Omental fat pad (tissue), 4 donors: ENCODE measurements at places on chromosomes 16 and 17.
A peak's percentile ranks its signal among the peaks of the same experiment; 100 is the strongest.

GRCh38 chr17:7956228-7956965 lies 24.4 kb downstream of the CNTROB start:
- DNase-seq = no peak

GRCh38 chr16:19710191-19710908 lies 7.7 kb downstream of the KNOP1 start:
- no peak for DNase-seq

DNA sequence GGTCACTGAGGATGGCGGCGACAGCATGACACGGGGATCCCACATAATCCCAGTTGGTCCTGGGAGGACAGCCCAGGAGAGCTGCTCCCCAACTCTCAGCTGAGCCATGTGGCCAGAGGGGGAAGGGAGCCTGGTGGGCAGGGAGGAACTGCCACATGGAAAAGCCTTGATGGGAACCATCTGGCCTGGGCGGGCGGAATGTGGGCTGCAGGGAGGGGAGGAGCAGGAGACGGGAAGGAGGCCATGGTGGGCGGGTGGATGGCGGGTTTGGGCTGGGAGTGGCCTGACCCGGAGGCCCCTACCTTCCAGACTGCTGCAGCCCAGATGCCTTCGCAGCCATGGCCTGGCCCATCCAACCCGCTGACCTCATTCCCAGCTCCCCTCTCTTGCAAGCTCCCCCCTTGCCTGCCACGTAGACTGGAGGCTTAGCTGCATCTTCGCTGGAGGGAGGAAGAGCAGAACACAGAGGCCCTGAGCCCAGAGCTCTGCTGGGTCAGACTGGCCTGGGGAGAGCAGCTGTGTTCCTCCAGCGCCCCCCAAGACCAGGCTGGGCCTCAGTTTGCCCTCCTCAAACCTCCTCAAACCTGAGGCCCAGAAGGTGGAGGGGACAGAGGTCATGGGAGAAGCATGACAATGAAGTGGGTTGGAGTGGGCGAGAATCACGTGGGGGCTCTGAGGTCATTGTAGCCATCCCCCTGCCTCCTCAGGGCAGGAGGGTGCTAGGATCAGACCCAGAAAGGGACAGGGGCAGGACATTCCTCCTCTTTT lies 8.2 kb upstream of the COL1A1 start:
- no peak for DNase-seq

DNA sequence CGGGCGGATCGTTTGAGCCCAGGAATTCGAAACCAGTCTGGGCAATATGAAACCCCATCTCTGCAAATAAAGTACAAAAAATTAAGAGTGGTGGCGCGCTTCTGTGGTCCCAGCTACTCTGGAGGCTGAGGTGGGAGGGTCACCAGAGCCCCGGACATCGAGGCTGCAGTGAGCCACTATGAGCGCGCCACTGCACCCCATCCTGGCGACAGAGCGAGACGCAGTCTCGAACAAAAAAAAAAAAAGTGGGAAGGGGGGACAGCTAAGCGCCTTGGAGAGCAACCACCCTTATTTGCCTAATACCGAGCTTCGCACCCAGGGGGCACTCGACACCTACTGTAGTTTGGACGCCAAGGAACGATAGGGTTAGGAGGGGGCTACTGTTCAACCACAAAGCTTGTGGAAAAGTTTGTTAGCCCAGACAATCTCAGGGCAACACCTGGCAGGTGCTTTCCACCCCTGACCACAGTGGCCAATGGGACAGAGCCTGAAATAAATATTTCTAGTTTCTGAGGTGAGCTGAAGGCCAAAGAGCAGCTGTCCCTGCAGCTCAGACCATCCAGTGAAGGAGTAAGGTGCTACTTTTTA lies 847 bp upstream of the PSMC3IP start:
- DNase-seq = peak; percentile 90

DNA sequence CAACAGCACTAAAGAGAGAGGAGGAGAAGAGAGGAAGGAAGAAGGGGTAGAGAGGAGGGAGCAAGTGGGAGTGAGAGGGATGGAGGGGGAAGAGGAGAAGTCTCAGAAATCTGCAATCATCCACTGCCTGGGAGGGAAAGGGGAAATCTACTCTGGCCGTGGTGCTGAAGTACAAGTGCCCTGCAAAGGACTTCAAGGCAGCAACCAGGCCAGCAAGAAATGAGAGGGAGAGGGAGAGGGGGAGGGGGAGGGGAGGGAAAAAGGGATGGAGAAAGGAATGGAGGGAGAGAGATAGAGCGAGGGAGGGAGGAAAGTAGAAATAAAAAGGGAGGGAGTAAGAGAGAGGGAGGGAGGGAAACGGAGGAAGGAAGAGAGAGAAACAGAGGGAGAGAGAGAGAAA lies 130.8 kb upstream of the EEF2KMT start:
- DNase-seq = no peak

GRCh38 chr17:57442914-57443571 lies 186.7 kb downstream of the MSI2 start:
- no peak for DNase-seq

- no peak for DNase-seq
These were observed 70.0 kb upstream of the PMFBP1 start for GRCh38 chr16:72241930-72242329.

DNA sequence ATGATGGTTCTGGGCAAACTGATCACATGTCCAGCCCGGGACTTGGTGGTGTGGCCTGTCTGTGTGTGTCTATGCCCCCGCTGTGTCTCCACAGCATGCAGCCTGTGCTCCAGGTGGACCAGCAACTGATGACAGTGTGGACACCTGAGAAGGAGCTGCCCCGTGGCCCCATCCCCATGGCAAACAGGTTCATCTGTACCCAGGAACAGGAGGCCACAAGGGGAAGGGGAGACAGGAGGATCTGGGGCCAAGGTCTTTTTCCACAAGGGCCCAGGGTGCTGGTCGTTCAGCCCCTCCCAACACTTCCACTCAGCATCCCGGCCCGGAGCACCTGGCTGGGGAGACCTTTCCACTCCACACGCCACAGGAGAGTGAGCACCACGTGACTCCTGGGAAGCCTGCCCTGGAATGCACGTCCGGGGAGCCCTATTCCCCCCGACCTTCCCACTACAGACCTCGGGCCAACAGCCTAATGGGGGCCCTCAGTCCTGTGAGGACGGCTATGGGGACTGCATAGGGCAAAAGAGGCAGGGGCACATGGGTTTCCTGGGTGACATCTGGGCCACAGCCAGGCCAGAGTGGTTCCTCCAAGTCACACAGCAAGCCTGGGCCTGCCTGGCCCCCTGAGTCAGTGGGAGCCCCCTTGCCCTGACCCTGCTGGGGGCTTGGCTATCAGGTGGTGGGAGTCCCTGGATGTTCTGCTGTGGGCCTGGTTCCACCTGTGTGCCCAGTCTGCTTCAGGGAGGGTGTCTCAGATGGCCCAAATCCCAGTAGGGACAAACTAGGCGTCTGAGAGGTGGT lies 20.8 kb upstream of the NXPH3 start:
- no peak for DNase-seq

GRCh38 chr17:57608369-57609124 lies 136.6 kb downstream of the CCDC182 start:
- no peak for DNase-seq
